ENCODE measurements at places on chromosomes 11 and 22. TPM values are rescaled to one million over a fixed set of nuclear protein-coding genes. Genes with fewer than 3 reads are reported as not detected.

KLHL35 gene
- 6.2 TPM for polyA plus RNA-seq

PATE2 gene
- not detected for polyA plus RNA-seq

SPTBN2 gene
- polyA plus RNA-seq, result 18.6 TPM

MN1 gene
- polyA plus RNA-seq, result 13.6 TPM

- DNase-seq, result peak; percentile 54
These were observed 816 bp downstream of the PDE3B start for GRCh38 chr11:14644226-14645014.

GRCh38 chr11:19974886-19975285, 185.4 kb downstream of the DBX1 start:
- DNase-seq, result no peak

DNA sequence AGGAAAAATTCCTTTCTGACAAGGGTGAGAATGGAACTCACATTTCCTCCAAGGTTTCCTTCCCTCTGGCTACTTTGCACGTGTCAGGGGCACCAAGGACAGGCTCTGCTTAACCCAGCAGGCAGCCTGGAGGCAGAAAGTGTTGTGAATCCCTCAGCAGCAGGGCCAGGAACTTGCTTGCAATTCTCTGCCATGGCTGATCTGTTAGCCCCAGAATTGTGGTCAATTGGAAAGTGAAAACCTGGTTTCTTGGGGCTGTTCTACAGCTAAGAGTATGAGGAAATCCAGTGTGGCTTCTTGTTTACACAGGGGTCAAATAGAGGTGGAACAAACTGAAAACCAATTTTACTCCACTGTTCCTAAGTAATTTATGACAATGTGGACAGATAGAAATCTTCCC, 38.3 kb upstream of the CEP295 start:
- no peak for DNase-seq

DNA sequence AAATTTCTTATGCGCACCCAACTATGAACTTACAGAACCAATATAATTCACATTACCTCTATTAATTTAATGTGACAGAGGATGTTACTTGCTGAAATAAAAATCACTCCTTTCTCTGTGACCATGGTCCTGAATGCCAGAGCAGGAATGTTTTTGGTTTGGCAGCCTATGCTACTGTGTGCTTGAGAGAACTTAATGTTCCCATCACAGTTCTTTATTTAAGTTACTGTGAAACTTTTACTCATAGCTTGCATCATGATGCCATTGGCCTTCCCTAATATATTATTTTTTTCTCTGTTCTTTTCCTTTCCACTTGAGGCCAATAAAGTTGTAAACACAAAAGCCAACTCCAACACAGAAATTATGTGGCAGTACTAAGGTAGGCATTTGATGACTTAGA, 142.2 kb downstream of the FAM76B start:
- peak; percentile 38 for DNase-seq

DNA sequence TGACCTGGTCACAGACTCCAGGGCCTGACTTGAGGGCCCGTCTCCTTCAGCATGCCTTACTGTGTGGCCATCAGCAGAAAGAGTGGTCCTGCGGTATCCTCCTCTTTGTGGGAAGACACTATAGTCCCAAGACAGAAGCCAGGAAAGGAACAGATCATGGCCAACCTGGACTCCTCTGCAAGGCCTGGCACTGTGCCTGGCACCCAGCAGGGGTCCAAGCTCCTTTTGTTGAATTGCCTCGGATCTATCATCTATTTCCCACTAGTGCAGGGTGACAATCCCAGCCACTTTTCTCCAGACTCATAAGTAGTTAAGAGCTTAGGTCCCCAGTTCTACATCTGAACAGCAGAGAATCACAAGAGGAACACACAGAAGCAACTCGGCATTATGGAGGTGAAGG, 27.0 kb downstream of the DSCAML1 start:
- no peak for DNase-seq
